Activated naive CD8-positive, alpha-beta T cell treated with anti-CD3 and anti-CD28 coated beads, Interleukin-2, amount 10 ng/mL, durations not matched to agents 7 days and 5 days (primary cell): ENCODE measurements at places on chromosomes 13 and 19.

DNA sequence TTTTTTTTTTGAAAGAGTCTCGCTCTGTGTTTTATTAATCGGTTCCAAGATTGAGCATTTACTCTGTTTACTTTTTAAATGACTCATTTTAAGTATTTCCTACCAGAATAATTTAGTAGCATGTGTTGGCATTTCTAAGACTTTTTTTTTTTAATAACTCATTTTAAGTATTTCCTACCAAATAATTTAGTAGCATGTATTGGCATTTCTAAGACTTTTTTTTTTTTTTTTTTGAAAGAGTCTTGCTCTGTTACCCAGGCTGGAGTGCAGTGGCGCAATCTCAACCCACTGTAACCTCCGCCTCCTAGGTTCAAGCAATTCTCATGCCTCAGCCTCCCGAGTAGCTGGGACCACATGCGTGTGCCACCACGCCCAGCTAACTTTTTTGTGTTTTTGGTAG is 13.1 kb downstream of the SETDB2 start:
- no peak for DNase-seq

GRCh38 chr13:79483086-79483706 is 2.2 kb downstream of the NDFIP2 start:
- DNase-seq = no peak

GRCh38 chr13:60026286-60026685 is 137.4 kb downstream of the DIAPH3 start:
- DNase-seq = no peak

- DNase-seq = no peak
Observed at GRCh38 chr13:100470866-100471505, 117.6 kb downstream of the GGACT start.

DNA sequence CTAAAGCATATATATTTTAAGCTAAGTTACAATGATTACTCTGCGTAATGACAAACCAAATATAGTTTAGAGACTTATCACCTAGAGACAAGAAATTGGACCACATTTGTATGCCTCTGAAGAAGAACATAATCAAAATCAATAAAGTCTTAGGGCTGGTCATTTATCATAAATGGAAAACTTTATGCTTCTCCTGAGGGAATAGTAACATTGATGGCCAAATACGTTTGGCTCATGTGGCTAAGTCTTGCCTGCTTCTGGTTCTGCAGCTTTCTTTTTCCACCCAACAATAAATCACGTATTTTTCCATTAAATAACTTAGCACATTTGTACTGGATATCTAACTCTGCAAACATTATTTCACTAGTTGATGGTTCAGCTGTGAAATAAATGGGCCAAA is 458.4 kb downstream of the SLITRK1 start:
- no peak for DNase-seq

DNA sequence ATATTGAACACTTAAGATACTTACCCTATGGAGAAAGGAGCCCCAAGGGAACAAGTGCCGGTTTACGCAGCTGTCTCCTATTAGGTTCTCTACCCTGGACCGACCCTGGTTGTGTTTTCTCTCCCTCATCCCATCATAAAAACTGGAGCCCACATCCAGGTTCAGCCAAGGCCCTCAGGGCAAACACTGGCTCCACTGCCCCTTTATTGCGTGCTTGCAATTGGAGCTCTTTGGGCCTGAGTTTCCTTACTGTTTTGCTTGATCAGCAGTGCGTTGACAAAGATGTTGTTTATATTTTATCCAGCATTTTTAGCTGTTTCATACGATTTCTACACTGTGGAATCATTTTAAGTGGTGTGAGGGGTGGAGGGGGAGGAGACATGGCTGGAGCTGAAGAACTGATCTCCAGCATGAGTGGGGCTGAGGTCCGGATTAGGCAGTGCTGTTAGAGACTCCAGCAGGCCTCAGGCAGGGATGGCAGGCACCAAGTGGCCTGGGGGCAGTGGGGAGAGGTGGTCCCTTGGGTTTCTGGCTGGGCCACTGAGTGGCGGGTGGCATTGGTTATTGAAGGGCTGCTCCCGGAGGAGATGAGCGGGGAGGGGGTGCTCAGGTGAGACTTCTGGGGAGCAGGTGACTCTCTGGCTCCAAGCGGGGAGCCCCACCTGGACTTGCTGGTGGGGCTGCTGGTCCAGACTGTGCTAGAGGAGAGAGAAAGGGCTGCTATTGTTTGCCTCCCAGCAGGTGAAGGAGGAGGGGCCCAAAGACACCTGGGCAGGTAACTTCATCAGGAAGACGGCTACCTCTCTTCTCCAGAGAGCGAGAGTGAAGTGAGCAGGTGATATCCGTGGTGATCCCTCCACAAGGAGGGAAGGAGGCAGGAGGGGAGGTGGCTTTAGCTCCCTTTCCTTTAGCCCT is 62.4 kb upstream of the RNF113B start:
- DNase-seq = no peak

DNA sequence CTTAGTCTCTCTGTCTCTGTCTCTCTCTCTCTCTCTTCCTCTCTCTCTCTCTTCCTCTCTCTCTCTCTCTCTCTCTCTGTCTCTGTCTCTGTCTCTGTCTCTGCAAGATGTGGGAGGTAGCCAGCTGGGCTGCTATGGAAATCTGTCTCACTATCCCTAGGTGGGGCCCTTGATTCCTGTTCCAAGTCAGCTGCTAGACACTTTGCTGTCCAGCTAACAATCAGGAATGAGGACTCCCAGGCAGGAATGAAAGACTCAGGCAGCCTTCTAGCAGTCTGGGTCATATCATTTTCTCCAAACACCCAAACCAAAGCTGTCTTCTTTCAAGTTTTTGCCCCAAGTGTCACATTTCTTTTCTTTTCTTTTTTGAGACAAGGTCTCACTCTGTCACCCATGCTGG is 23.2 kb downstream of the CATSPERD start:
- no peak for DNase-seq

GRCh38 chr13:44218501-44219240 is 155.0 kb upstream of the SERP2 start:
- no peak for DNase-seq

DNA sequence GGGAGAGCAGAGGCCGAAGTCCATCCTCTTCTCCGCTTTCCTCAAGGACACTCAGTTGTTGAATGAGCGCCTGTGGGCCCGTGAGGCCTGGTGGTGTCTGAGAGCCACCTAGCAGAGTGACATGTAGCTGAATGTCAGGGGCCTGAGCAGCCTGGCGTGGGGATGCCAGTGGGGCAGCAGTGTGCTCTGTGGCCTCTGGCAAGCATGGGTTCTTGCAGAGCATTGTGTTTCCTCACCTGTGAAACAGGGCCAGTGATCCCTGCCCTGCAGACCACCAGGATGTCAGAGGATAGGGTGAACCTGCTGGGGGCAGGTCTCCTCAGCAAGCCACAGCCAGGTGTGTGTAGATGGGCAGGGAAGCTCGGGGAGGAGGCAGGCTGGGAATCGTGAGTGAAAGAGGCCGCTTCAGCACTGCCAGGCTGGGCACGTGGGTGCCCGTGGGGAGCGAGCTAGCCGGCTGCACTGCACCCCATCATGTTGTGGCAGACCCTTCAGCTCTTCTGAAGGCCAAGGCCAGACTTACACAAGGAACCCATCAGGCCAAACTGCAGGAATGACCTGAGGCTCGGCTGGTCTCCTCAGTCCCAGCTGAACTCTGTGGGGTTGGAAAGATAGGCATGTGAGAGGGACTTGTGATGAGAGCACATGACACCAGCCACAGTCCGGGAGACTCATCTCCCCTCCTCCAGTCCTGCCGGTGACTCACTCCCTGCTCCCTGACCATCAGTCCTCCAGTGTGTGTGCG is 5.0 kb downstream of the PPP1R37 start:
- DNase-seq = no peak

DNA sequence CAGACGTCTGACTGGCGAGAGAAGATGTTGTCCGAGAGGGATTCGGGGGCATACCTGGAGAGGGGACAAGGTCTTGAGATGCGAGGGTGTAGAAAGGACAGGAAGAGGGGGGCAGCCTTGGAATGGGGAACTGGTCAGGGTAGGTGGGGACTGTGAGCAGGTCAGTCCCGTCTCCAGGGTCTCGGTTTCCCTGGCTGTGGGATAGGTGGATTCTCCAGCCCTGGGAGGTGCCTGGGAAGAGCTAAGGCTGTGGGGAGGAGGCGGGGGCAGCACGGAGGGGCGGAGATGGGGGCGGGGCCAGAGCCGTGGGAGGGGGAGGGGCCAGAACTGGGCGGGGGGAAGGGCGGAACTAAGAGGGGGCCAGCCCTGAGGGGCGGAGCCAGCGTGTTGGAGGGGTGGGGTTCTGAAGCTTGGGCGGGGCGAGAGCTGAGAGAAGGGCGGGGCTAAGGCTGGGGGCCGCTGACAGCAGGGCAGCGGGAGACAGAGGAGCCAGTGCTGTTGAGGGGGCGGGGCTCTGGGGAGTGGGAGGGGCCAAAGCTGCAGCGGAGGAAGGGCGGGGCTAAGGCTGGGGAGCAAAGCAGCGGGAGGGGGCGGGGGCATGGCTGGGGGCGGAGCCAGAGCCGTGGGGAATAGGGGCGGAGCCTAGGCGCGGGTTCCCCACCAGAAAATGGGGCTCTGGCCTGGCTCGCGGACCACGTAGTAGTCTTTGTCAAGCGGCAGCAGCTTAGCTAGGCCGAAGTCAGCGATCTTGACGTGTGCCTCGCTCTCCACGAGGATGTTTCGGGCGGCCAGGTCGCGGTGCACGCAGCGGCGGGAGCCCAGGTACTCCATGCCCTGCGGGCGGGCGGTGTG is 9.5 kb upstream of the INSL3 start:
- DNase-seq = peak; percentile 51

DNA sequence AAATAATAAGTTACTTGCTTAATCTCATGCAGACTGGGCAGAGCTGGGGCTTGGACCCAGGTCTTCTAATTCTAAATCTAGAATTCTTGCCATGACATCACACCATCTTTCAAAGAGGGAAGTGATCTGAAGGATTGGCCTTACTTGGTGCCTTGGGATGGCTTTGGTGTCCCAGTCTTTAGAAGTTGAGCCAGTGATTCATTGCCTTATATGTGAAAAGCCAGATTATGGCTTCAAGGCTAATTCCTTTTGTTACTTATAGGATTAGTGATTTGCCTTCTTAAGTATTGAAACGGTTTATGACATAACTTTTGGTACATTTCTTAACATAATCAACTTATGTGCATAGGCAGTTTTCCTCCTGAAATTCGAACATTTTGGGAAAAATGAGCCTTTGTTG is 14.9 kb downstream of the COG3 start:
- DNase-seq = no peak

GRCh38 chr13:43728421-43728820 is 58.4 kb downstream of the ENOX1 start:
- DNase-seq = no peak

DNA sequence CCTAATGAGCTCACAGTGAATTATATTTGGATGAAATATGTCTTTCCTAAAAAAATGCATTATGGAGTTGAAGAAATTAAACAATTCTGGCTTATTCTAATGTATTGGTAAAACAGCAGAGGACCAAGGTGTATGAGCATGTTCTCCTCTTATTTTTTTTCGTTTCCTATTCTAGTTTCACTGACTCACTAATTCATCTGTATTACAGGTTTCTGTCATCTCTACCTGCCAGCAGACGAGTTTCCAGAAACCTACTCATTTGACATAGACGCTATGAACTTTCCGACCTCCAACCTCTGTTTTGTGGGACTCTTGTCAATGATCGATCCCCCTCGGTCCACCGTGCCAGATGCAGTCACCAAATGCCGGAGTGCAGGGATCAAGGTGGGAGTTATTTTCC is 20.3 kb downstream of the ATP12A start:
- no peak for DNase-seq

GRCh38 chr13:40549500-40550094 is 116.8 kb downstream of the FOXO1 start:
- no peak for DNase-seq

DNA sequence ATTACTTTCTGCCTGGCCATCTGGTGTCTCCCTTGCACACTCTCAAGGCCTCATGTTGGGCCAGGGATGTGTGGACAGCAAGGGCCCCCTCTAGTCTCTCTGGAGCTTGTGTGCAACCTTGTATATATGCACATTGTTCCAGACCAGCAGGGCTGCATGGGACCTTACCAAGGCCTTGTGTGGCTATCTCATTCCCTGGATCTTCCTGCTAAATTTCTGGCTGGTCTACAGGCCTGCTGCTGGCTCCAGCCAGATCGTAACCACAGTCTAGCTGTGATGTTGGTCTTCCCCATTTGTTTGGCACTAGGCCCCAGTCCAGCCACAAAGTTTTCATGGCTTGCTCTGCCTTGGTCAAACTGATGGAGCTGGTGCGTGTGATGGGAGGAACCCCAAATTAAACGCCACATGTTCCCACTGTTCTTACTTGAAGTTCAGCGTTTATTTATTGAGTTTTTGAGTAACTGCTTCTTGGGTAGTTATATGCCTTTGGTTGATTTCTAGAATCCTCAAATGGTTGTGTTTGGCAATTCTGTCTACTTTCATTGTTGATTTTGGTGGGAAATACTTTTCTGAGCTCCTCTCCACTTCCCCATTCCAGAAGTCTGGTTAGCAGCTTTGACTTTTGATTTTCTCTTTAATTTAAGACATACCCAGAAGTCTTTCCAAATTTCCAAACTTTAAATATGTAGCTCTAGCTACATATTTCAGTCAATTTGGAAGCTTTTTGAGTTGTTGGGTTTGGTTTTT is 56.4 kb downstream of the SIPA1L3 start:
- DNase-seq = no peak

DNA sequence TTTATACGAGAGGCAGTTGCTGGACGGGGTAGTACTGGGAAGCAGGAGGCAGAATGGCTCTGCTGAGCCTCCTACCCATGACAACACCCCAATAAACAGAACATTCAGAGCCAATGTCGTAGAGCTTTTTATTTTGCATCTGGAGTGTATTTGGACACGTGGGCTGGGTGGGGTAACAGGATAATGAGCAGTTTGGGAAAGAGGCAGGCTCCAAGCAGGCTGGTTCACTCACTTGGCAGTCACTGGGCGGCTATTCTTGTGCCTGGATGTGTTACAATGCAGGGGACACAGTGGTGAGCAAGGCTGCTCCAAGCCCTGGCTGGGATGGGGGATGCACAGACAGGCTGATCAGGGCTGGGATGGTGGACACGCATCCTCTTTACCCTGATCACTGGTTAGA is 9.5 kb downstream of the ACTMAP start:
- DNase-seq = no peak

DNA sequence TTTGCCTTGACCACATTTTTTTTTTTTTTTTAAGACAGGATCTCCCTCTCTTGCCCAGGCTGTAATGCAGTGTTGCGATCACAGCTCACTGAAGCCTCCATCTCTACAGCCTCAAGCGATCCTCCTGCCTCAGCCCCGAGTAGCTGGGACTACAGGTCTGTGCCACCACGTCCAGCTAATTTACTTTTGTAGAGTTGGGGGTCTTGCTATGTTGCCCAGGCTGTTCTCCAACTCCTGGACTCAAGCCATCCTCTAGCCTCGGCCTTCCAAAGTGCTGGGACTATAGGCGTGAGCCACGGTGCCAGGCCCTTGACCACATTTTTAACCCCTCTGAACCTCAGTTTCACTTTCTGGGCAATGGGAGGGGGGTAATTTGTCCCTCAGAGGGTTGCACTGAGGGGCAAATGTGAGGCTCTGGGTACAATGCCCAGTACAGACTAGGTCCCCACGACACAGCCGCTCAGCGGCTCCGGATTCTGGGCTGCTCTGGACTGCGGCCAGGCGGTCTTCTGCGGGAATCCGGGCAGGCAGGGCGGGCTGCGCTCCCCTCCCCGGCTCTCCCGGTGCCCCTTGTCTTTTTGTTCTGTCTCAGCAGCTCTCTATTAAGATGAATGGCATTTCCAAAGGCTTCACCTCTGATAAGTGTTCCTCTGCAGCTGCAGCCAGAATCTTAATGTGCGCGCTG is 3.8 kb upstream of the ALOX5AP start:
- DNase-seq = no peak
